Non-pigmented ciliary epithelial cell (primary cell): ENCODE measurements at places on chromosomes 5 and 9.
A peak's percentile ranks its signal among the peaks of the same experiment; 100 is the strongest.

- no peak for DNase-seq
Observed at GRCh38 chr9:31071606-31072286, 1312.7 kb upstream of the ACO1 start.

DNA sequence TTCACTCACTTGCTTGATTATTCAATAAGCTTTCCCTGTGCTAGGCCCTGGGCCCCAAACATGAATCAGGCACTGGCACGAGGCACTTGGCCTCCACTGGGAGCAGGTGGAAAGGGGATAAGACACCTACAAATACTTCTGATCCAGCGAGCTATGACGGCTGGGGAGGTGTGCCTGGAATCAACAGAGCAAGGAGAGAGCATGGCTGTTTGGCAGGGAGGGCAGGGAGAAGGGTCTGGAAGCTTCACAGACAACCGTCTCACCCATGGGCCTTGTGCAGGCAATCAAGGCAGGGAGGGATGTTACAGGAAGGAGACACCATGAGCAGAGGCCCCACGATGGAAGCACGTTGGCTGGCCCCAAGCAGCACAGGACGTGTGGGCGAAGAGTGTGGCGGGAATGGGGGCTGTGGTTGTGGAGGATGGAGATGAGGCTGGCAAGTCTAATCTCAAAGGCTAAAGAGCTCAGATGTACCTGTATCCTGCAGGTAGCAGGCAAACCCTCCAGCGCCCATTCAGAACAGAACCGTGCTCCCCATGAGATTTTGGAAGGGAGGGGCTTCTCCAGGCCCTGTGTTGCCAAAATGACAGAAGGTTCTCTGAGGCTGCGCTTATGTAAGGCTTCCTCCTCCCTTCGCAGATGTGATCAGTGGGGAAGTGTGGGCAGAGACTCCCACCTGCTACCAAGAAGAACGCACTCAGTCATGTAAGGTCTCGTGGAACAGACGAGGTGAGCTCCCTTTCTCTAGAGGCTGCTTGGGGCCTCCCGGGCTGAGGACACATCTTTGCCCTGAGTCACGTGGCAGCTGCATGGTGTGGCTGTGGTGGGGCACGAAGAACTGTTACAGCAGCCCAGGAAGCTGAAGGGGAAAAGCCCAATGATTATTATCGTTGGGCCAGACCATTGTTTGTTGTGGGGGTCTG lies 189.7 kb downstream of the DAB2IP start:
- DNase-seq = no peak

- peak; percentile 81 for DNase-seq
Observed at GRCh38 chr9:94110821-94111252, 26.6 kb downstream of the PTPDC1 start.

DNA sequence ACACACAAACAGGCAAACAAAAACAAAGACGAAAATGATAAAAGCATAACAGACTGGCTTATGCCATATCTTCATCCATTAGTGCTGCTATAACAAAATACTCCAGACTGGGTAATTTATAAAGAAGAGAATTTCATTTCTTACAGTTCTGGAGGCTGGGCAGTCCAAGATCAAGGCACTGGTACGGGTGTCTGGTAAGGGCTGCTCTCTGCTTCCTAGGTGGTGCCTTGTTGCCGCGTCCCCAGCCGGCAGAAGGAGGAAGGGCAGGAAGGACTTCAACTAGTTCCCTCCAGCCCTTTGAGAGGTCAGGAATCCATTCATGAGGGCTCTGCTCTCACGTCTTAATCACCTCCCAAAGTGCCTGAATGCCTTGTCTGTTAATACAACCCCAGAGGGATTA lies 122.6 kb downstream of the BOD1 start:
- DNase-seq = no peak

DNA sequence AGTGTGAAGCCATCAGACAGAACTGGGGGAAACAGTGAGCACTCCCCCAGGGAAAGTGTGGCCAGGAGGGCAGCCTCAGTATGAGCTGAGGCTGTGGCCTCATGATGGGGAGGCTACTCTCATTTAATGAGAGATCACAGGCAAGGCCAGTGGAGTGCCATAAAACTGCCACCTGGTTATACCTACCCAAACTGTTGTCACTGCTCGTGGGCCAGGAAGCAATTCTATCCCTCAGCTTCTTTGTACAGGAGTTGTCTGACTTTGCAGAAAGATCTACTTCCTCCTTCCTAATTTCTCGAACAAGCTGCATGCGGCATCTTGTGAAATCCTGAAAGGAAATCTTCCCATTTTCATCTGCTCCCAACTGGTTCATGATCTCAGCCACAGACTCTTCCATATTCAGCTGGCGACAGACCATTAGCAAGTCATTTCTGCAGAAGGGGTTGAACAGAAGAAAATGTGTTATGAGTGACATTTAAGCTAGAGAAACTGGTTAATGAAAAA lies 50.0 kb downstream of the TSSK1B start:
- no peak for DNase-seq

DNA sequence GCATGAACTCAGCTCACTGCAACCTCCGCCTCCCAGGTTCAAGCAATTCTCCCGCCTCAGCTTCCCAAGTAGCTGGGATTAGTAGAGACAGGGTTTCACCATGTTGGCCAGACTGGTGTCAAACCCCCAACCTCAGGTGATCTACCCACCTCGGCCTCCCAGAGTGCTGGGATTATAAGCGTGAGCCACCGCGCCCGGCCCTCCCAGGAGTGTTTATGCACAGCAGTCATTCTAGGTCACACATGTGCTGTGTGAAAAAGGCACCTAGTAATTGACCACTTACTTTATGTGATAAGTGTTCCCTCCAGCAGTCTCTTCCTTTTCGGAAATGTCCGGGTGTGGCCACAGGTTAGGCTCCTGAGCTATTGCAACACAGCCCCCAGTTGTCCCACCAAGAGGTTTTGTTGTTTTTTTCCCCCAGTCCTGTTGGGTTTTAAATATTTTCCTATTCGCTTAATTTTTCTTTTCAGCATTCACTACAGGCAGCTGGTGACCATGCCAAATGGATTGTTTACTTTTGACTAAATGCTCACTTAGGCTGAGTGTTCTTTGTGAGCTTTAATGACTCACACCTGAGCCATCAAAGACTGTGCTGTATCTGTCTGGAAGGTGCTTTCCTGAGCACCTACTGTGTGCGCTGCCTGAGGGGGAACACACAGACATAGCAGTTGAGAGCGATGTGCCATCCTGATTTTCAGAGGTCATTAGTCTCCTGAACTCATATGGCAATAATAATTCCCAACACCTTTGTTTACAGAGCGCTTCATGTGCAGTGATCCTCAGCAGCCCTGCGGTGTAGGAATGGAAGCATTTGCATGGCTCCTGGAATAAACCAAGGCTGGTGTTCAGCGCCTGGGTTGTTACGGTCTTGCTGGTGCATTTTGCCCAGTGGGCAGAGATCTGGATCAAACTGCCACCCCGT lies 94.3 kb downstream of the MVB12B start:
- DNase-seq = no peak

GRCh38 chr9:89038382-89039103 lies 47.3 kb downstream of the S1PR3 start:
- DNase-seq = peak; percentile 35

GRCh38 chr5:102231693-102232619 lies 64.1 kb downstream of the SLCO4C1 start:
- DNase-seq = no peak

GRCh38 chr9:71984403-71984802 lies 73.0 kb downstream of the C9orf85 start:
- DNase-seq = no peak

GRCh38 chr9:64773491-64773931 lies 511.5 kb downstream of the FOXD4L5 start:
- no peak for DNase-seq

- DNase-seq = no peak
Observed at GRCh38 chr5:72531496-72532190, 24.4 kb upstream of the ZNF366 start.

DNA sequence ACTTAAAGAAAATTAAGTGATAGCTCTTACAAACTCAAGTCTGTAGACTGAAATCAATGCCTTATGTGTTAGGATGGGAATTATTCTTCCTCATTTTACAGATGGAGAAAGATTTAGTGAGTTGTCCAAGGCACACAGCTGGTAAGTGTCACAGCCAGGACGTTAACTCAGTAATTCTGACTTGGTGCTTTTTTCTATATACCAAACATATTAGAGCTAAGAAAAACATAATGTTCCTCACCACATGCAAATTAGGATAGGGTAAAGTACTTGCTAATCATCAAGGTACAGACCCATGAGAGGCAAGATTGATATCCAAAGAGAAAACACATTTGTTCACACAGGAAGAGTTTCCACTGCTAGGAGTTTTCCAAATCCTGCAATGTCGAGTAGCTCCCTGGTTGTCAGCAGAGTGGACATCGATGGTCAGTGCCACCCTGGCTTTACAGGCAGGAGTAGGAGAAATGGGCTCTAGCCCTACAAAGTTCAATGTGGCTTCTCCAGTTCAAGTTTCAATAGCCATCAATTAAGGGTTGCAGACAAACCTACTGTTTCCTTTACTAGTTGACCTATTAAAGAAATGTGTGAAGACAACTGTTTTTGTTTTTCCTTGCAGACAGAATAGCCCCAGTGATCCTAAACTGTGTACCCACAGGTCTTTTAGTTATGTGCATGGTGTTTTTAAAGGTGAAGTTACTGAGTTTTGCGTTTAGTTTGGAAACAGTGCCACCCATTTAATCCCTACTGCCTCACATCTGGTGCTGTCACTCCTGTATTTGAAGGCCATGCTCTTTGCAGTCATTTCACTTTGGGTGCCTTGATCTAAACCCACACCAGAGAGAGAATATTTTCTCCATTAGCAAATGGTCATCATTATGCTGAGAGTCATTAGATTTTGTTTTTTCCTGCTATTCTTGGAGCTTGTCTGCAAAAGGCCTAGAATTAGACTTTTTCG lies 460.8 kb upstream of the SMARCA2 start:
- no peak for DNase-seq
